ENCODE measurements at places on chromosomes 13 and 19.

DNA sequence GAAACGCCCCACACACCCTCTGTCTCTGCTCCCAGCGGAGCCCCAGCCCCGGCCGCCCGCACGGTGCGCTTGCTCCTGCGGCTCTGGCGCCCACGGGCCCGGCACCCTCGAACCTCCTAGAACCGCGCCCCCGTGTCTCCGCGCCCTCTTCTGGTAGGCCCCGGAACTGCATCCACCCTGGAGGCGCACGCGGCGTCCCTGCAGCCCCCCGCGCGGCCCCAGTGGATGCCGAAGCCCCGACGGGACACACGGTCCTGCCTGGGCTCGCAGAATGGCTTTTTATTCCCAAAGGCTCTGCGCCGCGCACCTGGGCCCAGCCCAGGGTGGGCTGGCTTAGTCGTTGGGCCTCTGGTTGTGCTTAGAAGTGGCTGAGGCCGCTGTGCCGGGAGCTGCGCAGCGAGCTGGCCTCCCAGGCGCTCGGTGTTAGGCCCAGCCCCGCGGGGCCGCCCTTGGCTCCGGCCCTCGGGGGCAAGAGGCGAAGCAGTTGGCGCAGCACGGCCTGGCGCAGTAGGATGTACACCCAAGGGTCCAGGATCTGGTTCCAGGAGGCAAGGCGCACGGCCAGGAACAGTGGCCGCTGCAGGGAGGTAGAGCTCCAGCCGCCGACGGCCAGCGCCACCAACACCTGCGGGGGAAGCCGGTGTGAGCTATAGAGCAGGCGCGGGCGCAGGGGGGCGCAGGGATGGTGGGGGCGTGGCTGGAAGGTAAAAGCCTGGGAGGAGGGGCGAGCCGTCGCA, 2.8 kb downstream of the PTGER1 start:
- peak; percentile 18 for DNase-seq

DNA sequence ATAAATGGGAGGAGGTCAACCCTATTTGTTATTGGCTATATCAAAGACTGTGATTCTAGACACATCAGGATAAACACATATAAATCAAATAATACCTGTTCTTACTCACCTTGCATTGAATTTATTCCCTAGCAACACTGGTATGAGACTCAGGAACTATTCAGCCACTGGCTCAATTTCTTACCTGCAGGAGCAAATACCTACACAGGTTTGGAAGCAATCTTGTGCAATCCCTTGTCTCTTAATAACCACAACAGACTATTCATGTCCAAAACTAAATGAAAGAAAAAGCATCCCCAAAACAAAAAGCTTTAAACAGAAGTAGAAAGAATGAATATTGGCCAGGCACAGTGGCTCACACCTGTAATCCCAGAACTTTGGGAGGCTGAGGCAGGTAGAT, 55.5 kb downstream of the TBC1D4 start:
- no peak for DNase-seq

DNA sequence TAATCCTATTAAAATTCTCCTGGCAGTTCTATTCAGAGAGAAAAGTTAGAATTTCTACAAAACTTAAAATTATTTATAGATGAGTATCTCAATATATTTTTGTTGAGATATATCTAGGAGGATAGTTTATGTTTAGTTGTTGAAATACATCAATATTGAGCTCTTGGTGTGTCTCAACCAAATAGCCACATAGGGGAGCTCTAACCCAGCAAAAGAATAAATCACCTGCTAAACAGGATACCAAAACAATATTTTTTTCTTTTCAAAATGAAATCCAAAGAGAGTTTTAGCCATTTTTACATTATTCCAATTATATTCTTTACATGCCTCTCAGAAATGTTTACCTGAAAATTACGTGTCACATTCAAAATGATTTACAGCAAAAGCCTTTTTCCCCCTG, 954.7 kb downstream of the SLITRK6 start:
- DNase-seq, result no peak

DNA sequence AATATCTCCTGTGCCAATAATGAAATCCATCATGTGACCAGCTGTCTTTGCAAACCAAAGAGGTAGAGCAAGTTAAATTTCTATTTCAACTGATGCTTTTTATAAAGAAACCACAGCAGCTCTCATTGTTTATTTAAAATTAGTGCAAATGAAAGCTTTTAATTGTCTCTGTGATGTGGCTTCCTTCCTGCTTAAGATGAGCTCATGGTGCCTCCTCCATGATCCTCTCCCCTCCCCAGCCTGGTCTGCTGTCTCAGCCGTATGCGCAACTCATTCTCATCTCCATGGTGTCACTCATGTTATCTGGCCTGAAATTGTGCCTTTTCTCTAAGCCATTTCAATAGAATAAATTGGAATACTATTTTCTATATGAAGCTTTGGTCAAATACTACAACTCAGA, 270.6 kb downstream of the FGF14 start:
- no peak for DNase-seq

- DNase-seq, result no peak
Measured at GRCh38 chr19:2546128-2547032, 70.5 kb downstream of the GADD45B start.

DNA sequence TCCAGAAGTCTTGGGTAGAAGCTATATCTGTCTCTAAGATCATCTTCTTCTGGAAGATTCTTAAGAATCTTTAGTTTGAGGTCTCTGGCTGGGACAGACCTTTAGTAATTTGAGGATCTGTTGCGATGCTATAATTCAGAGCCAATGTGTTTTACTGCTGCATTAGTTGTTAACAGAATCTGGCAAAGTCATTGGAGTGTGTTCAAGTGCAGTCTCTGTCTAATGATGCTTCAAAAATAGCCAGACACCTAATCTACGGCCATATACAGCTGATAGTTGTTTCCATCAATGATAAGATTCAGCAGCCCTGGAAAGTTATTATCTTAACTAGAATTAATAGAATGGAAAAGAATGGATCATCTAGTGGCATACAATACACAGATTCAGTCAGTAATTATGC, 72.6 kb downstream of the CDK8 start:
- no peak for DNase-seq

- no peak for DNase-seq
Measured at GRCh38 chr19:35112995-35113688, 2.5 kb upstream of the FXYD3 start.

GRCh38 chr13:23987331-23987894, 90.1 kb upstream of the C1QTNF9B start:
- peak; percentile 84 for DNase-seq

DNA sequence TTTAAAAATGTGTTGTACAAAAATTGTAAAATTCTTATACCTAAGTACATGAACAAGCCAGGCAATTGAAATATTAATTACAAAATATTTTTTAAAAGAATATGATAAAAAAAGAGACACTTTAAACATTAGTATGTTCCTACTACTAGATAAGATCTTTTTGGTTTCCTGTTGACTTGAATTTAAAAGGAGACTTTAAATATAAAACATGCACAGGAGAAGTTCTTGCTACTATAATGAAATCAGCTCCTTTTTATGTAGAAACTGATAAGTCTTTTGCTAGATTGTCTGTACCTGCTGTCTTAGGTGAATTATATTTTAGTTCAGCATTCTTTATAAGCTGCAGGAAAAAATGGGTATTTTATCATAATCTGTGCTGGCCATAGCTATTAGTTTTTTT, 140.2 kb downstream of the TNFSF13B start:
- no peak for DNase-seq

DNA sequence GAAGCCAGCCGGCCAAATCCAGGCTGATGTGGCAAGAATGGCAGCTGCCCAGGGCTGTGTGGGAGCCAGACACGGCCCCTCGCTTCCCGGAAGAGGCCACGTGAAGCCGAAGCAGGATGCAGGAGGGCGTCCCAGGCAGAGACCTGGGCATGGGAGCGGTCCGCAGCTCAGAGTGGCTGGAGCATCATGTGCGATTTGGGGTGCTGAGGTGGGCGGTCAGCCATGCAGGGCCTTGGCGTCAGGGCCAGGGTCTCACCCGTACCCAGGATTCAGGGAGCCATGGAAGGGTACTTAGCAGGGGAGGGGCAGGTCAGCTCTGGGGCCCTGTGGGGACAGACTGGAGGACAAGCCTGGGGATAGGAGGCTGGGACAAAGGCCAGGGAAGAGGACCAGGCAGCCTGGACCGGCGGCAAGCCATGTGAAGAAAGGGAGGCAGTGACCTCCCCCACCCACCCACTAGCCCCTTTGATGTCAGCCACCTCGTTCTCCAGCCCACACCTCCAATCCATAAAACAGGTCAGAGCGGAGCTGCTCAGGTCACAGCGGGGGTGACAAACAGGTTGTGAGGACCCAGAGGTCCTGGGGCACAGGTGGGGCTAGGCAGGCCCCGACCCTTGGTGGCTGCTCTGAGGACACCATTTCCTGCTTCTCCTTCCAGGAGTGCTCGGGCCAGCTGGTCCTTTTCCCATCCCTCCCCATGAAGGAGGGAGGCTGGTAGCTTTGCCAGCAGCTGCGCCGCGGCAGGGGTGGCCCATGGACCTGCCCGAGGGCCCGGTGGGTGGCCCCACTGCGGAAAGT, 2.3 kb downstream of the KASH5 start:
- no peak for DNase-seq

All from IMR-90 (cell line).